ENCODE measurements at places on chromosomes 3 and 15.

GRCh38 chr3:117131259-117131658 is 421.7 kb downstream of the TUSC7 start:
- no peak for DNase-seq

- DNase-seq = no peak
Observed at GRCh38 chr15:97966924-97967620, 6.6 kb downstream of the ARRDC4 start.

DNA sequence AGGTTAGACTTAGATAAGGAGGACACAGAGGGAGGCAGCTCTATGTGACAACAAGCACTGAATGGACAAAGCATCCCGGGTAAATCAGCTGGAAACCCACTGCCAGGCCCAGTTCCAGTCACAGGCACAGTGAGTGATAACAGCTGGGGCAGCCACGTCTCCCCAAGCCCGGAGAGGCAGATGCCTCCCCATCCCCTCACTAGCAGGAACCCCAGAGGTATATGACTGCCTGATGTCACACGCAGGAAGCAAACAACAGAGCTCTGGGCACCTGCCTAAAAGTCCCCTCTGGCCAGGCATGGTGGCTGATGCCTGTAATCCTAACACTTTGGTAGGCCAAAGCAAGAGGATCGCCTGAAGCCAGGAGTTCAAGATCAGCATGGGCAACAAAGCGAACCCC is 18.2 kb downstream of the C15orf62 start:
- DNase-seq = no peak

- DNase-seq = no peak
Observed at GRCh38 chr15:49101536-49101935, 53.9 kb downstream of the COPS2 start.

- DNase-seq = no peak
Observed at GRCh38 chr3:192931825-192932224, 14.2 kb upstream of the MB21D2 start.

GRCh38 chr3:48404440-48405342 is 25.2 kb downstream of the PLXNB1 start:
- DNase-seq = no peak

- no peak for DNase-seq
Observed at GRCh38 chr3:95352471-95352870, 1289.6 kb downstream of the NSUN3 start.

- no peak for DNase-seq
Observed at GRCh38 chr15:64466408-64467141, 6.2 kb downstream of the ZNF609 start.

- DNase-seq = no peak
Observed at GRCh38 chr3:182214416-182214815, 502.7 kb downstream of the SOX2 start.

DNA sequence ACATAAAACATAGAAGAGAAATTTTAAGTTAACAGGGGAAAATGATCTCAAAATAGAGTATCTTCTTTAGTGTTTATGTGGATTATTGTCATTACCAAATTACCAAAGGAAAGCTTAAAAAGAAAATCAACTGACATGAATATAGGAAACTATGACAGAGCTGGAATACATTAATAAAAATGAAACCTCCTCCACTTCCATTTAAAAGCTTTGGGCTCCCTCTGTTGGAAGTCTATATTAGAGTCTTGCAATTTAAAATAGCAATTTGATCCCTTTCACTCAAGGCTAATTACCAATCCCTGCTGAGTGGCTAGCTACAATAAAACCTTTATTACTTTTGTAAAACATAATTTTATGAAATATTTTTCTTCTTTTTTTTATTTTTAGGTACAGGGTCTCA is 61.4 kb upstream of the IMPG2 start:
- DNase-seq = no peak

GRCh38 chr15:84098604-84099003 is 137.0 kb upstream of the GOLGA6L4 start:
- DNase-seq = no peak

- no peak for DNase-seq
Observed at GRCh38 chr3:80244390-80244789, 476.6 kb upstream of the ROBO1 start.

- DNase-seq = no peak
Observed at GRCh38 chr15:39581793-39582285, 960 bp downstream of the THBS1 start.

- no peak for DNase-seq
Observed at GRCh38 chr3:78798266-78798832, 969.4 kb downstream of the ROBO1 start.

DNA sequence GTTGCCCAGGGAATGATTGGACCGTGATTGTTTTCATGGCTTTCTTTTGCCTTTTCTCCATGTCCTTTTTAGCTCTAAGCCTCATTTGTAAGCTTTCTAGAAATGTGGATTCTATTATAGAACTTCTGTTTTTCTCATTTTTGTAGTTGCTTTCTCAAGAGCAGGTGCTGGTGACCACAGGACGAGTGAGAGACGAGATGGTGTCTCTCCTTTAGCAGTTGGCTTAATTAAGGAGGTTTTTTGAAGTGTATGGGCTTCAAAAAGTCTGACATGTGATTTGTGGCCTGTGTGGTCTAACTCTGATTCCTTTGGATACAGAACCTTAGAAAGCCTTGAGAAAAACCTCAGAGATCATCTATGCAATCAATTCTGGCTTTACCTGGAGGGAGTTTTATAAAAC is 292.8 kb downstream of the LPP start:
- DNase-seq = no peak

DNA sequence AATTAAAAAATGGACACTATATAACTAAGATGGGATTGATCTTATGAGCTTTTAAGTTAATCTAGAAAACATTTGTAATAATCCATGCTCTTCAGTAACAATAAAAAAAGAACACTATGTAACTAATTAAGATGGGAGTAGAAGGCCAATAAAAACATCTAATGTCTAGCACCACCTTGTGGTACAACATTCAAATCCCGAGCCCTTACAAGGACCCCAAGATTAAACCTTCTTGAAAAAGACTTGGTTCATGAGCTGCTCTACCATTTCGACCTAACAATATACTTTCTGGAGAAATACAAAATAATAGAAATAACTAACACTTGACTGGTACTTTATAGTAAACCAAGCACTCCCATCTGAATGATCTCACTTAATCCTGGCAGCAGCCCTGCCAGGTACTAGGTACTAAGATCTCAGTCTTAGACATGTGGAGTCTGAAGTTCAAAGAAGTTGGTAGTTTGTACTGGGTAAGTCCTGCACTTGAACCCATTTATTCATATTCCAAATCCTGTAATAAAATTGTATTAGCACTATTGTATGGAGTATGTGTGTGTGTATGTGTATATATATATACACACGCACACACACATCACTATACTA is 21.8 kb downstream of the METTL6 start:
- no peak for DNase-seq

DNA sequence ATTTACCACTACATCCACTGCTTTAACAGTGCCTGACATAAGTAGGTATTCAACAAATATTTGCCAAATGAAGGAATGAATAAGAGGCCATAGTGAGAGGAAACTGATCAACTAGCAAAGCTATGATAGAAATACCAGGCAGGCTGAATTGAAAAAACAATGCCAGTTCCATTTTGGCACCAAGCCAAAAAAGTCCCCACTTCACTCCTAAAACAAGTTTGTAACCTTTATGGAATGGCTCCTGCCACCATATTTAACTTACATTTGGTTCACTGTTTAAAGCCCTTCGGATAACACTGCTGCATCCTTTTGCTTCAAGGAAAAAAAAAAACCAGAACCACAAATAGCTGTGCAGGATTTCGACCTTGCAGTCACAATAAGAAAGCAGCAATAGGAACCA is 166.1 kb downstream of the FRMD5 start:
- no peak for DNase-seq

DNA sequence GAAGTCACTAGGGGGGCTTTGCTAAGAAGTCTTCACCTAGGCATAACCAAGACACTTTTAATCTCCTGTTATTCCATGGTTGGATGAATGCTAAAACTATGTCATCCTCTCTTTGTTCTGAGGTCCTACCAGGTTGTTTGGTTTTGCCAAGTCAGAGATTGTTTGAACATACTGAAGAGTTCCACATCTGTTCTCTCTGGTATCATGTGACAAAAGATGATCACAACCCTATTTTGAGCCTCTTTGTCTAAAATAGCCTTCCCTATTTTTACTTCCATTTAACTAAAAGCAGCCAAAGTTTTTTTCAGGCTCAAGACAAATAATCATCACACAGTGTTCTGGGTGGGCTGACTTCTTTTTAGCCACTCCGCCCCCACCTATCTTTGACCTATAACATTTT is 218.4 kb upstream of the LMCD1 start:
- DNase-seq = no peak
